Substantia nigra (tissue), 51 donors: ENCODE measurements at places on chromosomes 3 and 15.

DNA sequence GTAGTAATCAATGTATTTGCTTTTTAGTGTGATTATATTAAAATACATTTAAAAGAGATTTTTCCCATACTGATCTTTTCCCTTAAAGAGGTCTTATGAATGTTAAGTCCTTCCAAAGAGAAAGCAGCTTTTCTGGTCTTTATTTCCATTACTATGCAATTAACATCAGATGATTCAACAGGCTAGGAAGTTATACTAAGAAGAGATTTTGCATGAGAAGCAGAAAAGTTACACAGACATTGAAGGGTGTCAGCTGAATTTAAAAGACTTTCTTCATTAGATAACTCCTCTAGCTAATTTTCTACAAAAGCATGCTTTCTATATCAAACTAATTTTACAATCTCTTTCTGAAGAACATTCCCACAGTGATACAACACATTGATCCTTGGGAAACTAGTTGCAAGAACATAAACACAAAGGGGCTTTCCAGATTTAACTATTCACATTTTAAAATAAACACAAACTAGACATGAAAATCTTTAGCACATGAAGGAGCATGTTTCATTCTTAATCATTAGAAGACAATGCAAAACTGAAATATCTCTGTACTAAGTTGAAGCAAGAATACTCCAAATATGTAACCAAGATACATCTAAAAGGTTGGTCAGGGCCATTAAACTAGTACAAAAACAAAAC, 965.8 kb downstream of the ROBO1 start:
- no peak for DNase-seq

DNA sequence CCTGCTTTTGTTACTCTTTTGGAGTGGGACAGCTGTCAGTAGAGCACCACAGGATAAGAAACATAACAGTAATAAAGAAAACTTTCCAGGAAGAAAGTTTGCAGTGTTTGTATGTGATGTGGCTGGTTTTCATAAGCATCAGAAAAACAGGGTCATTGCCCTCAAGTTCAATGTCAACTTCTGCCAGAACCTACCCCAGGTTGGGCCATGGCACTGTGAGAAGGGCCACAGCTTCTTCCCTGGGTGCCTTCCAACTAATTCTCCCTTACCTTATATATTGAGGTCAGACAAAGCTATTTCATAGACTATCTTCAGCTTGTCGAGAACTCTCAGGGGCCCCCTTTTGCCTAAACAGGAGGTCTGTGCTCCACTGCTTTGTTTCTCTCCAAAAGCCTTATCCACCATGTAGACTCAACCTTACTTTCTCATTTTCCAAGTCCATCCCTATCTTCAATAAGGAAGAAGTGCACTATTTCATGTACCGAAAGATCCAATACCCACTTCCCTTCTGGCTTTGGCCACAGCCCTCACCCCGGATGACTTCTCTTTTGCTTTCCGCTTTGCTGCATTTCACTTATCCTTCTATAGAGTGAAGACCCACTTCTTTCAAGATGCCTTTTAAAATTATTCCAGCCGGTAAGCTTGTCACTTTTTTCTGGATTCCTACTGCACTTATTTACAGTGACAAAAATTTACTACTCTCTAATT, 38.2 kb upstream of the PLCL2 start:
- DNase-seq, result no peak

GRCh38 chr15:88803241-88803919, at the start of gene ACAN:
ACAN (plus strand) TSS chr15:88803436; CDS start chr15:88836207, 32,771 bp downstream.
- DNase-seq, result no peak

DNA sequence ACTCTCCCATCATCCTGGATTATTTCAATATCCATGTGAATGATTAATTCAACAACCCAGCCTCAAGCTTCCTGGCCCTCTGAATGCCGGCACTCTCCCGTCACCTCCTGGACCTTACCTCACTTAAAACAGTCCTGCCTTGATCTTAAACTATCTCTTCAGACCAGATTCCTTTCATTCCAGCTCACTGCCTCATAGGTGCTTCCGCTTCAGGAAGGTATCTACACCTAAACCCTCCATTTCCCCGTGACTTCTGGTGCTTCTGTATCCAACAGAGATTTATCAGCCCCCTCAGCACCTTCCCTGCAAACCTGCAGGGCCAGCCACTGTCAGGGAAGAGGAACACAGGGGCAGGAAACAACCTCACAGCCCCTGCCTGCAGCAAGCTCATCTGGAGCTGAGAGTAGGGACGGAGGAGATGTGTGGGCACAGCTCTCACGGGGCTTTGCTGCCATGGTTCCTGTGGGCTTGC, 98.9 kb upstream of the TJP1 start:
- no peak for DNase-seq
